ENCODE measurements at places on chromosomes 4 and X. TPM values are rescaled to one million over a fixed set of nuclear protein-coding genes. Genes with fewer than 3 reads are reported as not detected.

The DCHS2 gene
- total RNA-seq = 97.4 TPM

The BEX1 gene
- 140 TPM for total RNA-seq

The OTC gene
- total RNA-seq = not detected

DNA sequence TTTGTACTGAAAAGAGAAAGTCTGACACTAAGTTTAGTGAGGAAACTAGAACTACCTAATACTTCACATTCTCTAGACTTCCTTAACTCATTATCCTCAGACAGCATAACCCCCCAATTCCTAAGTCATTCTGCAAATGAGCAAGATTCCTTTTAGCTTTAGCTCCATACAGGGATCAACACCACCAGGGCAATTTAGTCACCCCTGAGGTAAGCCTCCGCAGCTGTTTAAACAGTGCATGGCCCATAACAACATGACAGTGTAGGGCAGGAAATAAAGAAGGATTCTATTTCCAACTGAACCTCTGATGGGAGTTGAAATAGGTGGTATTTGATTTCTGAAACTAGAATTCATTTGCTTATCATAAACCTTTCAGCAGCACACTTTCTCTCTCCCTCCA, 112.8 kb upstream of the DKK2 start:
- H3K36me3 ChIP-seq = no peaks in the 10 kb centered on the region
- no peak overlapping the region for H3K4me3 ChIP-seq
- no peak overlapping the region for H3K27ac ChIP-seq
- DNase-seq = no peak

GRCh38 chr4:9927341-9928007, 93.8 kb downstream of the SLC2A9 start:
- H3K36me3 ChIP-seq = no peaks in the 10 kb centered on the region
- no peak overlapping the region for H3K27ac ChIP-seq
- no peaks in the 10 kb centered on the region for H3K4me1 ChIP-seq
- no peak overlapping the region for H3K4me3 ChIP-seq
- H3K27me3 ChIP-seq = peaks cover 3% of the 10 kb centered on the region
- DNase-seq = no peak

DNA sequence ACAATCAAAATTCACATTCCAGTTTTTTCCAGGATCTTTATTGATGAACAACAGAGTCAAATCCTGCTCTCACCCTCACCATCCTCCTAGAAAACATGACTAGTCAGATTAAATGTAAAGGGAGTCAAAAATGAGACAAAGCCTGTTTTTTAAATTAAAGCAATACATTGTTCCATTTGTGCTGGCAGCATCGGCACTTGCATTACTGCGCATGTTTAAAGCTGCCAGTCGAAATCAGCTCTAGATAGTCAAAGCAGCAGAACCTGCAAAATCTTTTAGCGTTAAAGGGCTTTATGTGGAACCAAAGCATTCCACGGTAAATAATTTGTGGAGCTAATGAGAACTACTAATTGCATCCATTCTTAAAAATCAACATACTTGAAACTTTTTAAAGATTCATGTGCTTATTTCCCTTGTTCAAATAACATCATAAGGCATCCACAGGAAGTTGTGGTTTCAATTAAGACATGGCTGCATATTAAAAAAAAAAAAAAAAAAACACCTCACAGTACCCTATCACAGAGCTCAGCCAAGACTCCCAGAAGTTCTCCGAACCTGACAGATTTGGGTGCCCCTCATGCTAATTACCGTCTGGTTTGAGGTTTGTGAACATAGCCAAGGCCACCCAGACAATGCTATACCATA, 82.2 kb downstream of the SH3KBP1 start:
- H3K4me3 ChIP-seq = no peak overlapping the region
- DNase-seq = no peak
- H3K27ac ChIP-seq = no peak overlapping the region
- no peaks in the 10 kb centered on the region for H3K36me3 ChIP-seq
- peaks cover 3% of the 10 kb centered on the region for H3K27me3 ChIP-seq

DNA sequence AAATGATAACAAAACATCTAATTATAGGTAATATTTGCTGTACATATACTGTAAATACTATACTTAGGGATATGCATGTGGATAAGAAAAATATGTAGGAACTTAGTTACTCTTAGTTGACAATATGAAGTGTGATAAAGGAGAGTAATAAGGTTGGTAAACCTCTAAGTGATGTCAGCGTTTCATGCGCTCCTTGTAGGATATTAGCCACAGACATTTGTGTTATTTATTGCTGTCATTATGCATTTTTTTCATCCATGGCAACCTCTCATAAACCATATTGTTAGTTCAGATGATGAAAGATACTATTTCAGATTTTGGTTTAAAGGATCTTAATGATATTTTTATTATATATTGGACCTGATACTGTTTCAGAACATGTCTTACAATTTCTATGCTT, 298.1 kb upstream of the PITX2 start:
- H3K4me3 ChIP-seq = no peak overlapping the region
- H3K27ac ChIP-seq = no peak overlapping the region
- DNase-seq = no peak

GRCh38 chrX:97401586-97402136, 518.0 kb downstream of the RPA4 start:
- H3K4me3 ChIP-seq = no peak overlapping the region
- no peaks in the 10 kb centered on the region for H3K36me3 ChIP-seq
- no peak overlapping the region for H3K27ac ChIP-seq
- DNase-seq = no peak

GRCh38 chr4:165580351-165580905, 201.6 kb downstream of the CPE start:
- H3K27ac ChIP-seq = no peak overlapping the region
- H3K4me1 ChIP-seq = no peaks in the 10 kb centered on the region
- no peak overlapping the region for H3K4me3 ChIP-seq
- no peaks in the 10 kb centered on the region for H3K36me3 ChIP-seq
